ENCODE measurements at places on chromosomes 1 and 21.

GRCh38 chr21:43192501-43193081 is 23.8 kb downstream of the CRYAA start:
- no peak for DNase-seq

DNA sequence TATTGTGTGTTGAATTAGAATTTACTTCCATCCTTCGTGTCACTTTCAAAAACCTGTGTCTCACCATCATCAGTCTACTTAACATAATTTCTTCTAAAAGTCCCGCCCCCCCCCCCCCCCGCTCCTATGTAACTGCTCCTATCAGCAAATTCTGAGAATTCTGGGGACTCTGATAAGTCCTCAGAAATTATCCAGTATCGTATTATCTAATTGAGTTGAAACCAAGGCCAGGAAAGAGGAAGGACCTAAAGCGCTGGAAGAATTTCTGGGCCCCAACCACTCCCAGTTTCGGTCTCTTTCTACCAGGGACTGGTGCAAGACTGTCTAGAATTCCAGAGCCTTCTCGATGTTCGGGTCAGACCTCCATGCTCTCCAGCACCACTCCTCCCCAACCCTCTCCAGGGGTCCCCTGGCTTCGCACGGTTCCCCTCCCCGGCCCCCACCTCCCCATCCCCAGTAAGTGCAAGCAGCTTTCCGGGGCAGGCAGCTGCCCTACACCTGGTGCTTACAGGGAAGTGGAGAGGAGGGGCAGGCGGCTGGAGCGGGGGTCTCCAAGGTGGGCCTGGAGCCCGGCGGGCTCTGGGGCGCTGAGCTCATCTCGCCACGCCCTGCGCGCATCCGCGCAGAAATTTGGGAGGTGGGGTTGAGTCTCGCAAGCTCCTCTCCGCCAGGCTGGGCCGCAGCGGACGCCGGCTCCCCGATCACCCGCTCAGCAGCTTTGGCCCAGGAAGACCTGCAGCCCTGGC is 16.0 kb upstream of the ZNF496 start:
- DNase-seq: no peak

DNA sequence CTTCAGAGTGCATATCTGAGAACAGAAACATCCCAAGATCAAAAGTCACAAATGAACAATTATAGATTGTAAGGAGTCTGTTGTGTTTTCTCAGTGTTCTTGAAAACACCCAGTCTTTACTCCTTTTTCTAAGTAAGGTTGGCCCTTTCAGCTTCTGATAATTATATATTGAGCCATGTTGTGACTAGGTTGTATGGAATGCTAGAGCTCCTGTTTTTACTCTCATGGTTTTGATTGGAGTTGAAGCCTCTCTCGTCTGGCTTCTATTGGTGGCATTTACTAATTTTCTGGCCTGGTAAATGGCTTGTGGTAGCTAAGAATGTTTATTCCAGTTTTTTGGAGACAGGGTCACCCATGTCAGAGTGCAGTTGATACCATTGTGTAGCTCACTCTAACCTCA is 84.7 kb downstream of the NDUFS5 start:
- DNase-seq: no peak

- DNase-seq: peak; percentile 59
Measured at GRCh38 chr1:234970401-234970730, 158.3 kb downstream of the TOMM20 start.

- DNase-seq: no peak
Measured at GRCh38 chr1:100001462-100001861, 31.7 kb downstream of the SLC35A3 start.

DNA sequence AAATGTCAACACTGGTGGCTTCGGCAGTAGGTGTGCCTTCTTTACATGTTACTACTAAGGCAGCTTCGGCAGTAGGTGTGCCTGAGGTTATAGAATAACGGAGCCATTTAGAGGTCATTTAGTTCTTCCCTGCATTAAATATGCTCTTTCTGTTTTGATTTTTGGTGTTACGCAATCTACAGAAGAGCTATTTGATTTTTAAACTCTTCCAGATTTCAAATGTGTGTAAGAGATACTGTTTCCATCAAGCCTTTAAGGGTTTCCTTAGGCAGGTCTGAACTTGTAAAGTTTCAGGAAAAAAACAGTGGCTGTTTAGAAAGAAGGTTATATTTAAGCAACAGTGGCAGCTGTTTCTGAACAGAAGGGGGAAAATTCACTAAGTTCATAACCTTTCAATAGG is 54.8 kb downstream of the PIK3R3 start:
- DNase-seq: no peak

GRCh38 chr1:26156285-26157038 is 2.4 kb upstream of the FAM110D start:
- DNase-seq: no peak

DNA sequence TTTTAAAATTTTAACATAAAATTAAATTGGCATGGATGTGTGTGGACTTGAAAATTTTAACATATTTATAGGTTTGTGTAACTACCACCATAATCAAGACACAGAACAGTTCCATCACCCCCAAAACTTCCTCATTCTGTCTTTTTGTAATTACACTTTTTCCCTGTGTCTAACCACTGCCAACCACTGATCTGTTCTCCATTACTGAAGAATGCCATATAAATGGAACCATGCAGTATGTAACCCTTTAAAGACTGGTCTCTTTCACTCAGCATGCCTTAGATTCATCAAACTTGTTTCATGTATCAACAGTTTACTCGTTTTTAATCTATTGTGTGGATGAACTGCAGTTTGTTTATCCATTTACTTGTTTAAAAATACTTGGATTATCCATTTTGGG is 13.0 kb upstream of the AHCYL1 start:
- no peak for DNase-seq

GRCh38 chr1:176720838-176721237 is 257.9 kb downstream of the PAPPA2 start:
- DNase-seq: no peak

GRCh38 chr1:36894824-36895223 is 139.5 kb downstream of the GRIK3 start:
- DNase-seq: no peak

DNA sequence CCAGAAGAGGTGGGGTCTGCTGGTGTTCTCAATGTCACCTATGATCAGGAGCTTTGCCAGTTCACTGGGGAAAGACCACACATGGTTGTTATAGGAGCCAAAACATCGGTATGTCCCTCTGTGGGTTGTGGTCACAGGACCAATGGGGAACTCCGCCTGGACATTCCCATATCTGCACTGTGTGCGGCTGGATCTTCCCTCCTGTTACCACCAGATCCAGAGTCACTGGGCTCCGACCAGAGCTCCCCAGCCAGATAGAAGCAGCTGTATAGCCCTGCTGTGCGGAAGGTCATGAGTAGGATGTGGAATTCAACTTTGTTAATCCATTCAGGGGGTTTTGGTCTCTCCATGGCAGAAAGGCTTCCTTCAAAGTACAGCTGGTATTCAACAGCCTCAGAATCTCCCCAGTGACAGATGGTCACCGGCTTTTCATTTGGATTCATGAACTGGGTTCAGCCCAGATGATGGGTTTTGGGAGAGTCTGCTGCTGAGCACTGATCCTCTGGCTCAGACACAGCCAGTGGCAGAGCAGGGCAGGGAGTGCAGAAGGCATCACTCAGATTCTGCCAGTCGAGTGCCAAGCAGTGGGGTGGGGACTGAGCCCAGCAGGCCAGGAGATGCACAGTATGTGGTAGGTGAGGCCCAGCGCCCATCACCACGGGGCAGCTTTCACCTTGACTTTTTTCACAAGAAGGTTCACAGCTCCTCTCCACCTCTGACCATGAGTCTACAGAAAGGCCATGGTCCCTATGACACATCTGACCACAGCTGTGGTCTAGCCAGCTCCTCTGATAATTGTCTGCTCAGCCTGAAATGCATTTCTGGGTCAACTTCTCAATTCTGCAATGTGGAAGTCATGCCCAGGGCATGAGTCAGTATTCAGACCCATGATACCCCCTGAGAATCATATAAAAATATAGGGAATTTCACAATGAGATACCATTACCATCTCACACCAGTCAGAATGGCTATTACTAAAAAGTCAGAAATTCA is 2.9 kb upstream of the SHCBP1L start:
- DNase-seq: peak; percentile 11

DNA sequence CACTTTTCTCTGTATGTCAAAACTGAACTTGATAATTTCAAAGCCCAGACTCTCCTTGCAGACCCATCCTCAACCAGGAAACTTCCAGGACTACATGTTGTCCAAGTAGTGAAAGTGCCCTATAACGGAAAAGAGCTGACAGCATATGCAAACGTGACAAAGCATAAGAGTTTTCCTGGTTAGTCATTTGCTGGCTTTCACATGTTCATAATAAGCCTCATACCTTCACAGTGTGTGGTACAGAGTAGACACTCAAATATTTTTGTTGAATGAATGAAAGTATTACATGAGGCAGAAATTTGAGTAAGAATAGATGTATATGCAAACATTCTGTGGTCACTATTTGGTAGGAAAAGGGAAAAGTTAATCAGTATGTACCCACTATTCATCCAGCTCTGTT is 473.3 kb downstream of the MRPL39 start:
- no peak for DNase-seq

- no peak for DNase-seq
Measured at GRCh38 chr1:115828101-115829022, 12.6 kb downstream of the NHLH2 start.

DNA sequence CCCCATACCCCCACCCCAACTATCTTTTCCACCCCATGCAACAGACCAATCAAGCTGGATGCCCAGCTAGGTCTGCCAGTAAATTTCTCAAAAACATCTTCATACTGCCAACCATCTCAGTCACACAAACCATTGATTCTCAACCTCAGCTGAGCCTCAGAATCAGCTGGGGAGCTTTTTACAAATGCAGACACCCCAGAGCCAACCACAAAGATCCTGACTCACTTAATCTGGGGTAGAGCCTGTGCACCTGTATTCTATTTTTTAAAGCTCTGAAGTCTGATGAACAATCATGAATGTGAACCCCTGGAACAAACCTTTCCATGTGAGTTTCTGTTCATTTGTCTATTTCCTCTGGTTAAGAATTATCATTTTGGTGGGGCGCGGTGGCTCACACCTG is 66.0 kb downstream of the ZNF281 start:
- DNase-seq: no peak

DNA sequence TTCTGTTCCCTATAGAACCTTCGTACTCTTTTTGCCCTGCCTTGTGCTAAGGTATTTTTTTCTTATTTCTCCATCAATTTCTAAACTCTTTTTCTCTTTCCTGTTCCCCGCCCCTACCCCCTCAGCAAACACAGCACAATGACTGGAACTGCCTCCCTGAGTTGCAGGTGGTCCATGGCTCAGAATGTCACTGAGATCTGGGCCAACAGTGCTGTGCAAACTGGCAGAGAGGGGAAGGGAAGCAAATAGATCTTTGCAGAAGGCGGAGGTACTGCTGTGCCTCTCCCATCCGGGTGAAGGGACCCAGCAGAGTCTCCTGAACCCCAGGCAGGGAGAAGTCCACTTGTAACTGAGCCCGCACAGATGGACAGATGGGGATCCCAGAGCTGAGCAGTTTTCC is 32.6 kb upstream of the A3GALT2 start:
- no peak for DNase-seq

DNA sequence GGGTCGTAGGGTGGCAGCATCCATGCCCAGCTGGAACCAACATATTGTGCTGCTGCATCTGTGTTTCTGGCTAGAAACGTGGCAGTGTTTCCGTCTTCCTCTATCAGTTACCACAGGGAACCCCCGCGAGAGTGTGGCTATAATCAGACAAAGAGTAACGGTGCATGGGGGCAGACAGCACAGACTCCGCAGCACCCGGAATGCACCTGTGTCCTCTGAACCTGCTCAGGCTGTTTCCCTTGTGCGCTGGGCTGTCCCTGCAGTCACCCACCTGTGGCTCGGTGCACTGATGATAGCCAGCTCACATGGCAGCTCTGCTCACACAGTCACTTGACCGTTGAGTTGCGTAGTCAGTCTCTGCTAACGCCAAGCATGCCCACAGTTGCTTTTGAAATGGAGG is 11.4 kb upstream of the PCBP3 start:
- no peak for DNase-seq

DNA sequence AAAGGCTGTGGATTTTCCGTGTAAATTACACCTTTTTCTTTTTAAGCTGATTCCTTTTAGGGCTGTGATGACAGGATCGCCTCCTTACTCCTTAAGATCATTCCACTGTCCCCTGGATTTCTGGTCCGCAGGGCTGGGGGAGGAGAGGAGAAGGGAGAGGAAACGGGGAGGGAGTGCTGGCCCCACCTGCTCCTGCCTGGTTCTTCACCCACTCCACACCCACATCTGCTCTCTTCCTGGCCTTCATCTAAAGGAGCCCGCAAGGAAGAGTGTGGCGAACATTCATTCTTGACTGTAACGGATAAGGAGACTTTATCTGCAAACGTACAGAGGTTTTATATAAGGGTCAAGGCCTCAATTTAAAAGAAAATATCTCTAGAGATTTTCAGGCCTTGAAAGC is 242.0 kb downstream of the RHOU start:
- DNase-seq: no peak

- DNase-seq: no peak
Measured at GRCh38 chr1:8016210-8016894, 9.8 kb downstream of the ERRFI1 start.

DNA sequence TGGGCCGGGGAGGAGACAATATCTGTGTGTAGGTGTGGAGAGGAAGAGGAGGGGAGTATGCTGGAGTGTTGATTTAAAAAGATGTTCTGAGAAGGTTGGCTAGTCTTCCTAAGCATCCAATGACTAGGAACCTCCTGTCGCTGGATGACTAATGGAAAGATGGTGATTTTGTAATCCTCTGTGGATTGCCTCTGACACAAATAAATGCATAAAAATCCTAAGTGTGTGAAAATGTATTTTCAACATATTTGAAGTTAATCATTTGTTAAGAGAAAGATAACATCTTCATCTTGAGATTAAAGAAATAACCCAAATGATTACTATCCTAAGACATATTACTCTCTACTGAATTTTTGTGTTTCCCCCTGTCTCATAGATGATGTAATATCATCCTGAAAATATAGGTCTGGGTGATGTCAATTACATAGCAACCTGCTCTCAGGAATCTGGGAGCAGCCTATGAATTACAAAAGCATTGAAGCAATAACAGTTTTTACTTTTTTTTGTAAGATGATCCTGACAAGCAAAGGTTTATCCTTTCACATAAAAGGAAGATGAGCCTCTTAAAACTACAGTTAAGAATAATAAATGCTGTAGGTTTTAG is 220.5 kb upstream of the MAP1LC3C start:
- DNase-seq: no peak

DNA sequence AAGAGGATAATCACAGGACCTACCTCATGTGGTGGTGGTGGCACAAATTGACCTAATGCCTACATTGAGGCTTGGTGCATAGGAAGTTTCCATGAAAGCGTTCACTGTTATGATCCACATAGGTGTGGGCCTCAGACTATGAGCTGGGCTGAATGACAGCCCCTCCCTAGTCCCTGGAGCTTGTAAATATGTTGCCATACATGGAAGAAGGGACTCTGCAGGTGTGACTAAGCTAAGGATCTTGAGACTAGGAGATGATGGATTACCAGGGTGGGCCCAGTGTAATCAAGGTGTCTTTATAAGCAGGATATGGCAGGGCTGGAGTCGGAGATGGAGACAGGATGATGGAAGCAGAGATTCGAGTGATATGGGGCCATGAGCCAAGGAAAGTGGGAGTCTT is 31.0 kb upstream of the KCNE1 start:
- no peak for DNase-seq

GRCh38 chr1:72229893-72230292 is 52.4 kb downstream of the NEGR1 start:
- DNase-seq: no peak

Measured in HFF-Myc (cell line).